ENCODE measurements at places on chromosomes 4 and X. TPM values are rescaled to one million over a fixed set of nuclear protein-coding genes. Genes with fewer than 3 reads are reported as not detected.

MID1 gene
- total RNA-seq = 25.7 TPM

PHEX gene
- 0.18 TPM for total RNA-seq

UNC5C gene
- not detected for total RNA-seq

GLRA3 gene
- total RNA-seq = not detected

FABP2 gene
- total RNA-seq = not detected

FRAS1 gene
- total RNA-seq = 1.9 TPM

P2RY8 gene
- 0.11 TPM for total RNA-seq

JAKMIP1 gene
- 0.40 TPM for total RNA-seq

SHOX gene
- total RNA-seq = not detected

DNA sequence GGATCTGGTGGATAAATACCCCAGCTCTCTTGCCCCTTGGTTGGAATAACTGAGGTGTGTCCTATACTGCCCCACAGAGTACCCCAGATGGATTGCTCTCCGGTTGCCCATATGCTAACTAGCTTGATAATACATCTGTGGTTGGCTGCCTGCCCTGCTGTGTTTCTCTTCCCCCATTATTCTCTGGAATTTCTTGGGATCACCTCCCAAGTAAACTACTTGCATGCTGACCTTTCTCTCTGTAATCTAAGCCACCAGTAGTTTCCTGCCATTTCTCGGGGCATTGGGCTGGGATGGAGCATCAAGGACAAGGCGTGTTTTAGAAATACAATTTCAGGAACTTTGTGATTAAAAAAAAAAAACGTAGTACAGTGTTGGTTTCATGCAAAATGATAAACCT lies 25.2 kb downstream of the PPP1R2C start:
- DNase-seq = no peak

DNA sequence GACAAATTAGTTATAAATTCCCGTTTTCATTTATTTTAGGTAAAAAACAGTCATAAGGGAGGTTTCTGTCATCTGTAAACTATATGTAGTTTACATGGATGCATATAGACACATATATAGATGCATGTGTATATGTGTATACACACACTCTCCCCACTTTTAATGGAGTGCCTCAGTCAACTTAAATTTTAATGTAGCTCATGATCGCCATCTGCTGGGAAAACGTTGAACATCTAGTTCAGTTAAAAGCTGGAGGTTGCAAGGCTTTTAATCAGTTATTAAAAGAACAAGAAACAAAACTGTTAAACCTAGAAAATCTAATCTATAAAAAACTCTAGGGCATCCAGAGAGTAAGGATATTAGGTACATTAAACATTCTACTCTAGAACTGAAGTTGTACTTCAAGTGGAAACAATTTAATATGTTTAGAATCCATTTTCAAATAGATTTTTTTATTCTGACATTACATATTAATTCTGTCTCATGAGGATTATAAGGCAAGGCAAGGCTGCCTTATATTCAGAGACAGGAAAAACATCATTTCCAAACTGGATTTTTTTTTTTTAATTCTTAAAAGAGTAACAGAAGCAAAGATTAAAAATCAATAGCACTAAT lies 122.6 kb downstream of the SHISA3 start:
- DNase-seq = peak; percentile 39

GRCh38 chr4:56077676-56078075 lies 128.9 kb downstream of the CEP135 start:
- no peak for DNase-seq

DNA sequence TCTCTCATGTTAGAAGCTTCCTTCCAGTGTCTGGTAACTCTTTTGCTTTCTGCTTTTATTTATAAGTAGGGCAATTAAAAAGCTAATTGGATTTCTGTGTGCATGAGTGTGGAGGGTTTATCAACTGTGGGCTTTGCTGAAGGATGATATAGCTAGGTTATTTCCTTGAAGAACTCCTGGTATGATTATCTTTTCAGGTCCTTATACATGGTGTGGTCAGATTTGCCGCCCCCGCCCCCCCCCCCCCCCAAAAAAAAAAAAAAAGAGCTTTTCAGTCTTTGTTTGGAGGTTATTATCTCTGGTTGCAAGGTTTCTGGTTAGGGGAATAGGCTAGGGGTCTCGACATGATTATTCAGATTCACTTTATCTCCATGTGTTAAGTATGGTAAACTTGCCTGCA lies 35.9 kb downstream of the MOB1B start:
- no peak for DNase-seq

- DNase-seq = no peak
Measured at GRCh38 chrX:49726966-49727365, 31.2 kb upstream of the PAGE1 start.

DNA sequence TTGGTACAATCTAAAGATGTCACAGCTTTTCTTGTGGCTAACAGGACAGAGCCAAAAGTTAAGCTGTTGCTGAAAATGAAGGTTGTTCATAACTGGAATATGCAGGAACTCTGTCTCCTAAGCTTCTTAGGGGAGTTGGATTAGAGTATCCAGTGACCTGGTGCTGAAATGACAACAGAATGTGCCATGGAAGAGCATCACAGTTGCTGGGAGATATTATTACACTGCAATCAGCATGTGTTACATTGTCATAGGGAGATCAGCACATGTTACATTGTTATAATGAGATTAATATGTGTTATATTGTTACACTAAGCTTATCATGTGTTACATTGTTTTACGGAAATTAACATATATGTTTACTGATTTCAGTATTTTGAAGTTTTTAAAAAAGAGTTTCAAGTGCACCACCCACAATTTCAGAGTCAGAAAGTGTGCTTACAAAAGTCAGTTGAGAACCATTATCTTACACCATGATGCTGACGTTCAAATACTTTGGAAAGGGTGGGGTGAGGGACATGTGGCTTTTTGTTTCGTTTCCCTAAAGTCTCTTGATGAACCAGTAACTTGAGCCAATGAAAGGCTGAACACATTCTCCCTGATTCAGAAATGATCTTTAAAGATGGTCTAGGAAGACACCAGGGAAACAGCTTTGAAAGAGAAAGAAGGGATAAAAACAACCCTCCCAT lies 113.4 kb downstream of the DRD5 start:
- DNase-seq = no peak

GRCh38 chrX:31340587-31340986 lies 268.7 kb upstream of the FTHL17 start:
- no peak for DNase-seq

DNA sequence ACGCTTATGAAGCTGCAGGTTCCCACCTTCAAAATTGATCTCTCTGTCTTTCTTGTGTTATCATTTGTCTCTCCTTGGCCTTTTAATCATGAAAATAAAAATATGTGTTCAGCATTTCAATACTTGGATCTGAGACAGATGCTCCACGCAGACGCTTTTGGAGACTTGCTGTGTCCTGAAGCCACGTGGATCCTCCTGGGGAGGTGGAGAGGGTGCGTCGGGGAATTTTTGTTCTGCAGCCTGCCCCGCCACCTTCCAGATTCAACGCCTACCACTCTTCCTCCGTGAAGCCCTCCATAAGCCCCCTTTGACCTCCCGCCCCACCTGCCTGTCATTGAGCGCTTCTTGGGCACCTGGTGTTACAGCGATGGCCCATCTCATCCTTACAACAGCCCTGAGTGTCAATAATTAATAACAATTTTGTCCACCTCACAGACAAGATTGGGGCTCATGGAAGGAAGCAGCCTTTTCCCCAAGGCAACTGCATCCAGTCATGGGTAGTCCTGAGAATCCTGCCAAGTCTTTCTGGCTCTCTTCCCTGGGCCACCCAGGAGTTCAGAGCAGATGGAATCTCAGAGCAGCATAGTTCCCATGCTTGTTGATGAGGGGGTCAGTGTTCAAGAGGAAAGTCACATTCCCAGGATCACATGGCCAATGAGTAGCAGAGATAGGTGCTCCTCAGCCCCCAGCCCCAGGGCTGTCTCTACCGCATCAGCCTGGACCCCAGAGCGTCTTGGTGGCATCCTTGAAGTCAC lies 172.6 kb upstream of the PSAPL1 start:
- DNase-seq = no peak

- no peak for DNase-seq
Measured at GRCh38 chr4:98026362-98026761, 116.9 kb downstream of the STPG2 start.

DNA sequence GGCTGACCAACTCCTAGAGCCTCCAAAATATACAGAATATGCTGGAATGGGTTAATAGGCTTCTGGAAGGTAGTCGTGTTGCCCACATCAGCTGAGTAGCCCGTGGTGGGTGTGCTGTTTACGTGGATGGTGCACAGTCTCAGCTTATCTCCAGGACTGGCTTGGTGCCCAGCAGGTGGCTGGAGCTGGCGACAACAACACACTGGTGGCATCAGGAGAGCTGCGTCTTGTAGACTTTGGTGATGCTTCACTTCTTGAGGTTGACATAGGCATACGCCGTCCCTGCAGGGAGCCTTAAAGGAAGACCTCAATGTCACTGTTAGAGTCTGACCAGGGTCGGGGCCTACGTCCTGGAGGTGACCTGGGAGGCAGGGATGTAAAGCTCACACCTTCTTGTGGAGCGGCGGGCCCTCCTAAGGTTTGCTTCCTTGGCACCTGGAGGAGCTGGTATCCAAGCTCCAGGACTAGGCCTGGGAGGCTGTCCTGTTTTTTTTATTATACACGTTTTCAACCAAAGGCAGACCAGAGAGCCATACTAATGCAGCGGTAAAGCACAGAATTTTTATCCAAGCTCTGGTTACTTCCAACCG lies 26.5 kb upstream of the RBMX start:
- DNase-seq = no peak

GRCh38 chrX:152988536-152989291 lies 5.2 kb downstream of the PNMA5 start:
- DNase-seq = no peak

DNA sequence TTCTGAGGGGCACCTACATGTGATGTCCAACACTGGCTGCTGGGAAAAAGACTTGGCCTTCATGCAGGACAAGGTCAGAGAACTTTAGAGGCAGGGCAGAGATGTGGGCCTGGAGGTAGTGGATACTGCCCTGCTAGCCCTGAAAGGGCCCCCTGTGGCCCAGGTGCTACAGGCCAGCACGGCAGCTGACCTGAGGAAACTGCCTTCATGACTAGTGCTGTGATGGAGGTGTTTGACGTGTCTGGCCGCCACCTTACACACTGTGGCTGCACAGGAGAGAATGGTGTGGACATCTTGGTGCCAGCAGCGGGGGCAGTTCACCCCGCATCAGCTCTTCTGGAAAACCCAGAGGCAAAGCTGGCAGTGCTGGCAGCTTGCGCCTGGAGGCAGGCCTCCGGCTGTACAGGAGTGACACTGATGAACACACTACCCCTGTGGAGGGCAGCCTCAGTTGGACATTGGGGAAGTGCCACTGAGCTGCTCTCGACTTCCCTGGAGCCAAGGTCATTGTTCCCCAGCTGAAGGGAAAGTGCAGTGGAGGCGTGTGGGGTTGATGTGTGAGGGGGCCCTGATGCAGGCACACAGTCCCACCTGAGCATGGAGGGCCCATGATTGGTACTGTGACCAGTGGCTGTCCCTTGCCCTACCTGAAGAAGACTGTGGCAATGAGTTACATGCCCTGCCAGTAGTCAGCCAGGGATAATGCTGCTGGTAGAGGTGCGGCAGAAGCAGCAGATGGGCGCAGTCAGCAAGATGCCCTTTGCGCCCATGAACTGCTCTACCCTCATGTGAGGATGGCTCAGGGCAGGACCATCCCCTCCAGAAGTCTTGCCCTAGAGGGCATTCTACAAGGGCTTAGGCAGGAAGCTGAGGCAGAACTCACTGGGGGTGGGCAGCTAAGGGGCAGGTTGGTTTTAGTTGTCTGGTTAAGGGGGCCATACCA lies 36.9 kb downstream of the COQ2 start:
- DNase-seq = no peak

GRCh38 chr4:35493977-35494376 lies 750.3 kb downstream of the ARAP2 start:
- no peak for DNase-seq

DNA sequence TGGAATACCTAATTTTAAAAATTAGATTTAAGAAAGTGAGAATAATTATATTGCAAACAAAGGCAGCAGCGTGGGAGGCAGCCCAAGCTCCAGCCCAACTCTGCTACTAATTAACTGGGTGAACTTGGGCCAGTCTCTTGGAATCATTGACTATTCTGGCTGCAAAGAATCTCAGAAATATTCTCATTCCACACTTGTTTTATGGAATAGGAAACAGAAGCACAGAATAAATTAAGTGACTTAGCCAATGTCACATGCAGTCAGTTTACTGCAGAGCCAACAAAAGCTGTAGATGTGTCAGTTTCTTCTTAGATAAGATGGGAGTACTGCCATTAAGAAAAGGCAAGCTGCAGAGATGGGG lies 132.6 kb upstream of the FAM9B start:
- no peak for DNase-seq

DNA sequence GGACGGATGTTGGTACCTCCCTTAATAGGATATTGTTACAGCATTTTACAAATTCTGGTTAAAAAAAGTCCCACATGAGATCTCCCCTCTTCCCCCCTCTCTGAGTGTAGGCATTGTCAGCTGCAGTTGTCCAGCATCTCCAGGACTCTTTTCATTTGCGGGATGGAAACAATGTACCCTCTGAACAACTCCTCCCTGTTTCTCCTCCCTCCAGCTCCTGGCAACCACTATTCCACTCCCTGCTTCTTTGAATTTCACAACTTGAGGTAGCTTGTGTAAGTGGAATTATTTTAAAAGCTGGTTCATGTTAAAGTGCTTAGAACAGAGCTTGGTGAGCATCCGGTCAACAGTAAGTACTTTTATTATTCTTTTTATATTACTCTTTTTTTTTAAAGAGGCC lies 69.8 kb downstream of the TBL1X start:
- DNase-seq = no peak

GRCh38 chrX:54213603-54214002 lies 30.5 kb upstream of the FAM120C start:
- DNase-seq = no peak

GRCh38 chrX:30689116-30689515 lies 35.9 kb downstream of the GK start:
- no peak for DNase-seq

GRCh38 chr4:3263053-3263875 lies 14.3 kb downstream of the MSANTD1 start:
- no peak for DNase-seq

DNA sequence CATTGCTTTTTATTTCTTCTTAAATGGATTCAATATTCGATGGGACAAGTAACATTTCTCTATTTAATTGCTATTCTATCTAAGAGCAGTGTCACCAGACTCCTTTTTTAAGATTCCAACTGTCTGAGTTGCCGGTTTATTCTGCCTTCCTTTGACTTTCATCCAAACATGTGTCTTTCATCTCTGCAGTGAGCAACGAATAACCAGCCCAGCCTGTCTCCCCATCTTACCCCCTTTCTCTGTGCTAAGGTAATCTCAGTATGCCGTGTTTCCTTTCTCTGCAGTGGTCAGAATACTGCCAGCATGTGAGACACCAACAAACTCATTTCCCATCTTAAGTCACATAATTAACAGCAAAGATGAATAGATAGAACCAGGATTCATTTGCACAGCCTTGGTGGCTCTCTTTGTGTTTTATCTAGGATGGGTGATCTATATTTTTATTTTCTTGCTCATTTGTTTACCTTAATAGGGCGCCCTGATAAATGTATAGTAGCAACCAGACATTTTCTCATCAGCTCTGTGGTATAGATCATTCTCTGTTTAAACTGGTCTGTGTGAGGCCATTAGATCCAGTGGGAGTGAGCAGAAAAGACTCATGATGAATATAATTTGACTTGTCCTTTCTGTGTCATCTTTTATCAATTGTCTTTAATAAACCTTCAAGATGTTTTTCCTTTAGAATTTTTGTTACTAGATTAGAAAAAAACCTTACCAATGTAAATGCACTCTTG lies 394.8 kb upstream of the IGFBP7 start:
- DNase-seq = no peak

GRCh38 chr4:4913147-4913561 lies 53.7 kb downstream of the MSX1 start:
- DNase-seq = no peak
